ENCODE measurements at places on chromosomes 12 and 14.
A peak's percentile ranks its signal among the peaks of the same experiment; 100 is the strongest.

DNA sequence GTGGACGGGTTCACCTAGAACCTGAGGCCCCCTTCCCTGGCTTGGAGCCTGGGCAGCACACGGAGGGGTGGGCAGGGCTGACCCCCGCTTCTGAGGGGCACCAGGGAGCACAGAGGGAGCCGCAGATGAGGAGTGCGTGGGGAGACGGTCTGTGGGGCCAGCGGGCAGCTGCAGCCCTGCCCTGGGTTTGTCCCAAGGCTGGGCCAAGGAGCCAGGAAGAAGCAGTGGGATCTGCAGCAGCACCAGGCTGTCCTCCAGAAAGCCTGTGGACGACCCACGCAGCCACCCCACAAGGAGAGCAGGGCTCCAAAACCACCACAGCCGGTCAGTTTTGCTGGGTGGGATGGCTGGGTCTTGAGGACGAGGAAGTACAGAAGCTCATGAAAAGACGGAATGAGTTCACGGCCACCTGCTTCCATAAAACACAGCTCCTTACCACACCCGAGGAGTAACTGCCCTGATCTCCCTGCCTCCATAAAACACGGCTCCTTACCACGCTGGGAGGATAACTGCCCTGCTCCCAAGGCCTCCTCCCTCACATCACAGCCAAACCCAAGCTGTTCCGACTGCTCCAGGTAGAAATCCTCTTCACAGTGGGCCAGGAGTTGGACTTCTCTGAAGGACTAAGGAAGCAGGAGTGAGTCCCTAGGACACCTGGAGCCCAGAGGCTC lies 9.9 kb upstream of the GOLGA3 start:
- no peak for DNase-seq

DNA sequence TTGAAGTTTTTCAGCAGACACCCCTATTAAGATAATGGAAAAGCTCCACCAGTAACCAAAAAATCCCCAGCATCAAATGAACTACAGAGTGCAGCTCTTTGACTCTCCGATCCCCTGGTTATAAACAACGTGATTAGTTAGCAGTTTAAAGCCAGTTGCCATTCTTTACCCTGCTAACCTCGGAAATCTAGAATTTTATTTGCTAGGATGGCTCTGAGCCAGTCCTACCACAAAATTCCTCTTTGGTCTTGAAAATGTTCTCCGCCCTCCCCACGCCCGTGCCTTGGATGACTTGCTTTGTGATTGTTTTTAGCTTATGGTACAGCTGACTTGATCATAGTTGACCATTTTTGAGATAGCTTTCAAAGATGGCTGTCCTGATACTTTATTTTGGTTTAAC lies 1.2 kb downstream of the KLHDC2 start:
- DNase-seq = no peak

DNA sequence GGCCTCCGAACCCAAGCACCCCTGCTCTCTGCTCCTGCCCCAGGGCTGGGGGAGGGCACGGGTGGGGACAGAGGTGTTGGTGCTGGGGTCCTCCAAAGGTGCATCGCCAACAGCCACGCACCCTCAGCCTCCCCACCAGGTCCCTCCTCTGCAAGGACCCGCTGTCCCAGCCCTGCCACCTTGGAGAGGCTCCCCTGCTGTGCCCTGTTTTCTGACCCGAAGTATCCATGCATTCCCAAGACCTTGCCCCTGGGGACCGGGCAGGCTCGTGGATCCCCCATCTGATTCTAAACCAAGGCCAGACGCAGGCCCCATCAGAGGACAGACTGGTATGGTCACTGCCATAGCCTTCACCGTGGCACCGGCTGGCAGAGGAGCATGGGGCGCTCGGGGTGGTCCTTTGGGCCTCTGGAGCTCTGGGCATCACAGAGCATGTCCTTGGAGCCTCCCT lies 22.7 kb upstream of the BEGAIN start:
- no peak for DNase-seq

- no peak for DNase-seq
These were observed 16.4 kb upstream of the KERA start for GRCh38 chr12:91074154-91074709.

GRCh38 chr14:99481745-99482099 lies 513 bp downstream of the CCNK start:
- DNase-seq = no peak

- no peak for DNase-seq
These were observed 22.0 kb downstream of the LTBR start for GRCh38 chr12:6405963-6406362.

- DNase-seq = no peak
These were observed 31.3 kb downstream of the MIA2 start for GRCh38 chr14:39265033-39265432.

DNA sequence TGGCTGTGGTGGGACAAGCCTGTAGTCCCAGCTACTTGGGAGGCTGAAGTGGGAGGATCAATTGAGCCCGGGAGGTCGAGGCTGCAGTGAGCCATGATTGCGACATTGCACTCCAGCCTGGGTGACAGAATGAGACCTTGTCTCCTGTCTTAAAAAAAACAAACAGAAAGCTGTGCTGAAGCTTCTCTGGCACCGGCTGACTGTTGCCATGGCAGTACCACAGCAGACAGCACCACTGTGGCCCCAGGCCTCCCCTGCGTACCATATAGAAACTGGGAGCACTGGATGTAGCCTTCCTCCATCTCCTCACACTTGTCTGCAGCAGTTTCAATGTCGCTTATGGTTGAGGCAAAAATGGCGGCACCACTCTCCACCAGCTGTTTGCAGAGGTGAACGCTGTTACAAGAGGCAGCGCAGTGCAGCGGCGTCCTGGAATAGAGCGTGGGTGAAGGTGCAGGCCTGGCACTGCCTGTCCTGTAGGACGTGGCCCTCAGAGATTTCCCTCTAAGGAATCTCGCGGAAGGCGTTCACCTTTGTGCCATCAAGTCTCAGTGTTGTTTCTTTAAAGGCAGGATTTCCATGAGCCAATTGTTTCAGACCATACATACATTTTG lies 21.9 kb downstream of the ZFYVE21 start:
- DNase-seq = no peak

- DNase-seq = no peak
These were observed 78.9 kb downstream of the AKAP6 start for GRCh38 chr14:32408018-32408417.

- DNase-seq = no peak
These were observed 173.3 kb downstream of the FOXN3 start for GRCh38 chr14:89243741-89244140.

GRCh38 chr12:84822525-84822924 lies 90.1 kb downstream of the SLC6A15 start:
- no peak for DNase-seq

GRCh38 chr14:24463017-24463883 lies 20.7 kb upstream of the SDR39U1 start:
- no peak for DNase-seq

GRCh38 chr14:34460841-34461240 lies 1.2 kb downstream of the SPTSSA start:
- DNase-seq = no peak

DNA sequence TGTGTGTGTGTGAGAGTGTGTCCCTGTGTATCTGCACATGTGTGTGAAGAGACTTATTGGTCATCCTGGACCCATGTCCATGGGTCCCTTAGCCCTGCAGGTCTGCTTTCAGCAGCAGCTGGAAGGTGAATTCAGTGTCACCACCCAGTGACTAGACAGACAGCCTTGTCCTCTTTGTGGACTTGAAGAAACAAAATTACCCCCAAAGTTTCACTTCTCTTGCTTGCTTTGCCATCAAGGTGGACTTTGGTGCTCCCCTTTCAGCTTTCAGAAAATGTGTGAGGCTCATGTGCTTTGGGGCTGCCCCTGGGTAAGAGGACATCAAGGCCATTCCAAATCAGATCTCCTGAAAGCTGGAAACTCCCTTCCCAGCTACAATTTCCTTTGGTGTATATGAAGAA lies 1063.8 kb downstream of the BCL11B start:
- no peak for DNase-seq

GRCh38 chr12:40469736-40470135 lies 222.5 kb upstream of the CNTN1 start:
- DNase-seq = no peak

GRCh38 chr12:11577658-11578260 lies 71.7 kb upstream of the ETV6 start:
- DNase-seq = no peak

GRCh38 chr12:59173695-59174094 lies 253.4 kb upstream of the LRIG3 start:
- DNase-seq = no peak

- no peak for DNase-seq
These were observed 33.7 kb downstream of the GALNT4 start for GRCh38 chr12:89490922-89491321.

- no peak for DNase-seq
These were observed 49.5 kb upstream of the EGLN3 start for GRCh38 chr14:34000396-34000795.

- no peak for DNase-seq
These were observed 91.6 kb upstream of the PTPRQ start for GRCh38 chr12:80352474-80352873.

DNA sequence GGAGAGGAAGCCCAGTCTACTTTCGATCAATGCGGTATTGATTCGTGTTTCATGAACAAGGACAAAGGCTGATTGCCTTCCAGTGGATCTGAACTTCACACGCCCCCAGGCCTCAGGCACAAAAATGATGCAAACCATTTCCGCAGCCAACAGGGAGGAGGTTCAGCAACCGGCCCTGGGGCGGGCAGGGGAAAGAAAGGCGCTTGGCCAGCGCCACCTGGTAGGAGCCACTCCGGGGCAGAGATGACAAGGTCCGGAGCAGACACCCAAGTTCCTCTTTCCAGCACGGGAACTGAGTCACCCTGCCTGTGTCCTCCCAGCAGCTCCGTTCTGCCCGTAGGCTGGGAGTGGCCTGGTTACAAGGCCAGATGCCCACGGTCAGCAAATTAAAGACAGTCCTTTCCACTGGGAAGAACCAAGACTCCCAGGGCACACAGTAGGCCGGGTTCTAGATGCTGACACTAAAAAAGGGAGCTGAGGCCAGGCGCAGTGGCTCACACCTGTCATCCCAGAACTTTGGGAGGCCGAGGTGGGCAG lies 136.3 kb downstream of the SCARB1 start:
- peak; percentile 22 for DNase-seq

GRCh38 chr14:65867333-65867732 lies 454.8 kb downstream of the FUT8 start:
- DNase-seq = no peak

DNA sequence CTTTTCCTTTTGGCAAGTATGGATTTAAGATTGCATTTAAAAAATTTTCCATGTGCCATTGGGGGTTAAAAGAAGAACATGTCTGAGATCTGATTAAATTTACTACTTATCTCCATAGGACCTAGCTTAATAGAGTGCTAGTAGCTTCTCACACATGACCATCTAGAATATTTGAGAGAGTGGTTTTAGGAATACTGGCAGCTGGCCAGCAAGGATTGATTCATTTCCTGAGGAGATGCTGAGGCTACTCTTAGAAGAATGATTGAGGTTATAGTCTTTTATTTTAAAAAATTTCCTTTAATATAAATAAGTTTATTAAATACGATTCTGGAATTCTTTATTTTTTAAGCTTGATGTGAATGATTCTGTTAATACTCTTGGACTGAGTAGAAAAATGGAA lies 56.2 kb downstream of the MIPOL1 start:
- DNase-seq = no peak

DNA sequence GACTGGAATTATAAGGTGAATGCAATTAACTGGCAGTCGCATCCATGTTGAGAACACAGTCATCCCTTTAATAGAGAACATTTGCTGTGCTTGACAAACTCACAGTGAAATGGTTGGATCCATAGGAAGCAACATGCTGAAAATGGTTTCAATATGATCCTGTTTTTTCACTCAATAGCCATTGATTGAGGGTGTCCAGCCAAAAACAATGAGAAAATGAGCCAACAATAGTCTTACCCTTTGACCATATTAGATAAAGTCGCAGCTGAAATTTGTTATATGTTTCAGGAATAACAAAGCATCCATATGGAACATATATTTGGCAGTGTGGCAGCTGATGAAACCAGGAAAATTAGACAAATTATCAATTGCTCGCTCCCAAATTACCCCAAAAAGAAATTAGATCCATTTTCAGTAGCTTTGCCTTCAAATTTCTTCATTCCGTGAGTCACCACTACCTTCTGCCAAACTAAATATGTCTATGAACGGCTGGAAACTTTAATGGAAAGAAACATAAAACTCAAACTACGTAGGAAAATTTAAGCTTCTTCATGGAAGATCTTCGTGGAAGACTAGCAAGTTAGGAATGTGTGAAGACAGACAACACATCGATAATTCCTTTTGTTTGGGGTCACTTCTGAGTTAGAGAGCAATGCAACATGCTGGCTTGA lies 17.4 kb downstream of the IGF1 start:
- no peak for DNase-seq

GRCh38 chr12:1848146-1848545 lies 27.8 kb downstream of the LRTM2 start:
- DNase-seq = no peak

GRCh38 chr14:61511558-61511948 lies 183.8 kb upstream of the HIF1A start:
- no peak for DNase-seq

DNA sequence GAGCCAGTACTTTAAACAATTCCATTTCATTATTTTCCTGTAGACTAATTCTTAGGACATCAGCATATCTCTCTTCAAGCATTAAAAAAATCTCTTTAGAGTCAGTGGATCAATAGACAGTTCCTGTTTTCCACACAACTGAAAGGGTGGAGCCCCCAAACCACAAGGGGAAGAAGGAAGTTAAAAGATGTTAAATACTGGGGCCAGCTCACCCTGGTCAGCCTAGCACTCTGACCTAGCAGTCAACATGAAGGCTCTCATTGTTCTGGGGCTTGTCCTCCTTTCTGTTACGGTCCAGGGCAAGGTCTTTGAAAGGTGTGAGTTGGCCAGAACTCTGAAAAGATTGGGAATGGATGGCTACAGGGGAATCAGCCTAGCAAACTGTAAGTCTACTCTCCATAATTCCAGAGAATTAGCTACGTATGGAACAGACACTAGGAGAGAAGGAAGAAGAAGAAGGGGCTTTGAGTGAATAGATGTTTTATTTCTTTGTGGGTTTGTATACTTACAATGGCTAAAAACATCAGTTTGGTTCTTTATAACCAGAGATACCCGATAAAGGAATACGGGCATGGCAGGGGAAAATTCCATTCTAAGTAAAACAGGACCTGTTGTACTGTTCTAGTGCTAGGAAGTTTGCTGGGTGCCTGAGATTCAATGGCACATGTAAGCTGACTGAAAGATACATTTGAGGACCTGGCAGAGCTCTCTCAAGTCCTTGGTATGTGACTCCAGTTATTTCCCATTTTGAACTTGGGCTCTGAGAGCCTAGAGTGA lies at the start of gene LYZ:
Gene LYZ (plus strand): TSS at position 220 of the 777 bp plus-strand sequence. CDS start 28 bp downstream, at position 248.
- DNase-seq = no peak

- no peak for DNase-seq
These were observed 29.0 kb downstream of the FAM234B start for GRCh38 chr12:13073173-13073572.

GRCh38 chr14:56498112-56498511 lies 81.5 kb upstream of the TMEM260 start:
- DNase-seq = no peak

DNA sequence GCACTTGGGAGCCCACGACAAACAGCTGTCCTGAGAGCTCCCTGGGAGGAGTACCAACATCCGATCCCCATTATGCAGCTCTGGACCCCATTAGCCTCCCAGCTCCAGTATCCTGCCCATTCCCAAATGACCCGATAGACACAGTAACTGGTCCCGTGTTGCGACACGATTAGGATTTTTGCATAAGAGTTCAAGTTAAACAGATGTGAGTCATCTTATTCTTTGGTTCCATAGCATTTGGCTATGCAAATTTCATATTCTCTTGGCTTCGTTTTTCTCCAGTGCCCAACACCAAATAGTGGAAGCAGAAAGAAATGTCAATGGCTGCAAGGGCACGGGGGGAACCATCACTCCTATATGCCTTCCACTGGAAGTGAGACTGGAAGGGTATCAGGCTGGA lies 43.0 kb upstream of the LRRC10 start:
- no peak for DNase-seq

Measured in GM20000 (cell line).